Thoracic aorta (tissue), 2 donors: ENCODE measurements at places on chromosomes 12 and 14.

GRCh38 chr12:112850383-112850782 is 56.4 kb upstream of the OAS1 start:
- DNase-seq: no peak

DNA sequence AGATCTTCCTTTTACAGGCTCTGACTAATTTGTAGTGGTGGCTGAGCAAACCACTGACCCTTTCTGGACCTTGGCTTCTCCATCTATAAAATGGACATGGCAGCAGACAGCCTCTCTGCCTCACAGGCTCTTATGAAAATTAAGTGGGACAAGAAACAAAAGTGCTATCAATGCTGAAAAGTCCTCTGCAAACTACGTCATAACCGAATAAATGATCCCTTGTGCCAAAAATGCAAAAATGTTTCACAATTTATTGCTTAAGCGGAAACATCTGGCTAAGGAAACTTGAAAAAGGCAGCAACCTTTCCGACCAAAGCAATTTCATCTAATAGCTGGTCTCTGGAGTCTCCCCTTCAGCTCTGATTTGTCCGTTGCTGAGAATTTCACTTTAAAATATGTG is 108.5 kb upstream of the PLXNC1 start:
- no peak for DNase-seq

GRCh38 chr14:63867933-63868921 is 15.4 kb downstream of the SYNE2 start:
- DNase-seq: no peak

GRCh38 chr14:66916421-66916820 is 272.8 kb upstream of the GARIN2 start:
- DNase-seq: no peak
